ENCODE measurements at places on chromosomes 3 and 15.

GRCh38 chr3:171200052-171200749 is 173.7 kb upstream of the SLC2A2 start:
- DNase-seq, result no peak

- no peak for DNase-seq
These were observed 95.0 kb upstream of the SNRPA1 start for GRCh38 chr15:101390060-101390459.

GRCh38 chr3:71268462-71268999 is 315.0 kb downstream of the FOXP1 start:
- no peak for DNase-seq

DNA sequence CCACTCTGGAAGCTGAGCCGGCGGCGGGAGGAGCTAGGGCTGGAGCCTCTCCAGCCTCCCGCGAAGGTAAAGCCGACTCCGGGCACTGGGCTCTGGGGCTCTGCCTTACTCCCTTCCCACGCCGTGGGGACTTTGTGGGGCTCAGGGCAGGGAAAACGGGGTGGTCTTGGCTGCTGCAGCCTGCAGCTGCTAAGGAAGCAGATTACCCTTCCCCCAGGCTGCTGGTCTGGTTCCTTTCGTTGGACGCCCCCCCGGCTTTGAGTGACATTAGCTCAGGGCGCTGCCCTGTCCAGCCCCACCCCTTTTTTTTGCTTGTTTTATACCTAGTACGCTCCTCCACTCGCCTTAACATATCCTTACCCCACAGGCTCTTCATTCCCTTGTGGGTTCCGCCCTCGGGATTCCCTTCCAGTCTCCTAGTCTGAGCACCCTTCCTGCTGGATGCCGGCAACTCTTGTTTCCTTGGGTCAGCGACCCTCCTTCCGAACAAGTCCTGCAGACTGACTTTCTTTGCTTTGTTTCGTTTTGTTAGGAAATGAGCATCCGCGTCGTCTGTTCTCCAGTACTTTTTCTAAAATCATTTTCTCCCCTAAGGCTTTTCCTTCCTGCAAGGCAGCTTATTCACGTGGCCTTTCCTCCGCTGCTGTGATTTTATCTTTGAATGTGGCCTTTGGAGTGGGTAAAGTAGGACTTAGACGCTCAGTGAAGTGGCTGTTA is 551 bp downstream of the DNAJC13 start:
- no peak for DNase-seq

DNA sequence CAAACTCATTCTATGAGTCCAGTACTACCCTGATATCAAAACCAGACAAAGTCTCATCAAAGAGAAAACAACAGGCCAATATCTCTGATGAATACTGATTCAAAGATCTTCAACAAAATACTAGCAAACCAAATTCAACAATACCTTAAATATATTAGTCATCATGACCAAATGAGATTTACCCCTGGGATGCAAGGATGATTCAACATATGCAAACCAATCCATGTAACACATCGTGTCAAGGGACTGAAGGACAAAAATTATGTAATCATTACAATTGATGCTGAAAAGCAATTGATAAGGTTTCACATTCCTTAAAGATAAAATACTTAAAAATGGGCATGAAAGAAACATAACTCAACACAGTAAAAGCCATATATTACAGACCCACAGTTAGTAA is 1476.9 kb downstream of the SI start:
- no peak for DNase-seq

- no peak for DNase-seq
These were observed 11.6 kb downstream of the NEK11 start for GRCh38 chr3:131038326-131038725.

DNA sequence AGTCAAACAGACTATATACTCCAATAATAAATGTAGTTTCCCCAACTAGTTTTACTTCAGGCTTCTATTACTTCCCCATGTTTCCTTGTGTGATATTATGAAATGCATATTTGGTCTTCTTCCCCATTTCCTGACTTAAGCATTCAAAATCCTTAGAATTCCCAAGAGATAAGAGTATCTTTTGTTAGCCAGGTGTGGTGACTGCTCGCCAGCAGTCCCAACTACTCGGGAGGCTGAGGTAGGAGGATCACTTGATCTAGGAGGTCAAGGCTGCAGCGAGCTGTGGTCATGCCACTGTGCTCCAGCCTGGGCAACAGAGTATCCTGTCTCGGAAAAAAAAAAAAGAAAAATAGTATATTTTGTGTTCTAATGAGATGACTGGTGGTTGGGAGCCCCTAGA is 72.7 kb upstream of the UBE2E2 start:
- DNase-seq, result no peak

DNA sequence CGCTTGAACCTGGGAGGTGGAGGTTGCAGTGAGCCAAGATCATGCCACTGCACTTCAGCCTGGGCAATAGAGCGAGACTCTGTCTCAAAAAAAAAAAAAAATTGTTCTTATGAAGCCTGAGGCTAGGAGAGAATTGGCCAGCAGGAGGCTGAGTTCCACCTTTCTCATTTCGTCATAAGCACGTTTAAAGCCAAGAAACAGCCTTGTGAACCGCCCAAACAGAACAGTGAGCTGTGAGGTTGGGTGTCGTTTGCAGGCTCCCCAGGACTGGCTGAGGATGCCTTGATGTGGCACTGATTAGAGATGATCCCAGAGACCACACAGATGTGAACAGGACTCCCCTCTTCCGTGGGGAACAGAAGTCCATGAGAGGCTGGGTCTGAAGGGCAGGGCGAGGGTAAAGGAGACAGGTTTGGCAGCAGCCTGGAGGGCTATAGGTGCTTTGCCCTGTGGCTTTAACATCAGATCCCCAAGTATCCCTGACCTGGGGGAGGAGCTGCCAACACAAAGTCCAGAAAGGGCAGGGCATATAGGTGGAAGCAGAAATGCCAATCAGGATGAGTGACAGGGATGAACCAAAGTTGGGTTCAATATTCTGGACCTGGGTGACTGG is 52.9 kb downstream of the CLEC3B start:
- DNase-seq, result no peak

DNA sequence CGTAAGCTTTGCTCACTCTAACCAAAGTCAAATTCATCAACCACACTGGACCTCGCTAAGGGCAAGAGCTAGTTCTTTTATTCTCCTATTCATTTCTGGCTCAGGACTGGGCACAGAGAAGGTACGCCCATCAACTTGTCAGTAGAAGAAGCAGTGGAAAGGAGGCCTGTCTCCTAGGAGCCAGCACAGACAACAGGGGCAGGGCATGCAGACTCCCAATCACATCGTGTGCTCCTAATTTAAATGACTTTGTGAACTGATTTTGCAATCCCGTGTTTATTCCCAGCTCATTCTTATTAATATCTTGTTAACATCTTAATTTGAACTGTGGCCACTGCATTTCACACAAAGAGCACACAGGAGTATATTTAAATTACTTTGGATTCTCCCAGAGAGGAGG is 161.1 kb upstream of the BCL6 start:
- DNase-seq, result no peak

GRCh38 chr3:59632760-59633573 is 583.1 kb upstream of the CFAP20DC start:
- no peak for DNase-seq

- no peak for DNase-seq
These were observed 94.1 kb upstream of the STRIT1 start for GRCh38 chr3:155387571-155387970.

- no peak for DNase-seq
These were observed 37.8 kb downstream of the IQGAP1 start for GRCh38 chr15:90425726-90426346.

DNA sequence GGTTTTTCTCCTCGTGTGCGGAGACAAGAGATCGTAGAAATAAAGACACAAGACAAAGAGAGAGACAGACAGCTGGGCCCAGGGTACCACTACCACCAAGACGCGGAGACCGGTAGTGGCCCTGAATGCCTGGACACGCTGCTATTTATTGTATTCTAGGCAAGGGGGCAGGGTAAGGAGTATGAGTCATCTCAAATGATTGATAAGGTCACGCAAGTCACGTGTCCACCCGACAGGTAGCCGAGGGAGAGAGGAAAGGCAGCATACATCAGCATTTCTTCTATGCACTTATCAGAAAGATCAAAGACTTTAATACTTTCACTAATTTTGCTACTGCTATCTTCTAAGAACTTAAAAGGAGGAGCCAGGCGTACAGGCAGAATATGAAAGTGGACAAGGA is 28.2 kb downstream of the MYL3 start:
- no peak for DNase-seq
